ENCODE measurements at places on chromosomes 2 and 18.

DNA sequence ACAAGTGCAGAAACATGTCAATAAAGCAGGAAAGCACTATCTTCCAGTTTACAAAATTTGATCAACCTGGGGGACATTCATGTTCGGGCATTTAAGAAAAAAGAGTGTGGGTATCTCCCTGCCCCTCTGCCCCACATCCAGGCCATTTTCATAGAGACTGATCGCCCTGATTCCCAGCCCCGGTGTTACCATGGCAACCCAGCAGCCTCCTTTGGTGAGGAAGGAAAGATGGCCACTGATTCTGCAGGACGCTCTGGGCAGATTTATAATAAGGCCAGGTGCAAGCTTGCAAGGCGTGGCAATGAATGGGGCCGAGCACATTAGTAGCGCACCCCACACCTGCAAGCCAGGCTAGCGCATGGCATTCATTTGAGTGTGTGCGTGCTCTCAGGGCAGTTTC lies 36.7 kb upstream of the ARL4C start:
- DNase-seq = no peak

GRCh38 chr2:85871494-85872164 lies 17.2 kb downstream of the ST3GAL5 start:
- DNase-seq = no peak

DNA sequence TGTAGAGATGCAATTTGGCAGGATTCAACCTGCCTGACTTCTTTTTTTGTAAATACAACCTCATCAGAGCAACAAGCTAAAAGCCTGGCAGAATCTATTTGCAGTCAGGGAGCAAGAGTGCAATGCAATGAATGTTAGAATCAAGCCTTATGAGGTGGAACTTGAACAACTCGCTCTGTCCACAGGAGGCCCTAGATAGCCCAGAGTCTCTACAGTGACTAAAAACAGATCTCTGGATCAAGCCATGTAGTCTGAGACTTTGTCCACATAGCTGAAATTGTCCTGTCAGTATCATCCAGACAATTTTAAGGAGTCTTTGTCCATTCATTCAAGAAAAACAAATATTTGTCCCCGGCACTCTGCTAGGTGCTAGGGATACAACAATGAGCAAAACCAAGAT lies 32.0 kb upstream of the CDK5R2 start:
- no peak for DNase-seq

- no peak for DNase-seq
Measured at GRCh38 chr18:2538844-2539243, 32.5 kb downstream of the METTL4 start.

- DNase-seq = no peak
Measured at GRCh38 chr2:67840460-67841068, 222.2 kb downstream of the C1D start.

DNA sequence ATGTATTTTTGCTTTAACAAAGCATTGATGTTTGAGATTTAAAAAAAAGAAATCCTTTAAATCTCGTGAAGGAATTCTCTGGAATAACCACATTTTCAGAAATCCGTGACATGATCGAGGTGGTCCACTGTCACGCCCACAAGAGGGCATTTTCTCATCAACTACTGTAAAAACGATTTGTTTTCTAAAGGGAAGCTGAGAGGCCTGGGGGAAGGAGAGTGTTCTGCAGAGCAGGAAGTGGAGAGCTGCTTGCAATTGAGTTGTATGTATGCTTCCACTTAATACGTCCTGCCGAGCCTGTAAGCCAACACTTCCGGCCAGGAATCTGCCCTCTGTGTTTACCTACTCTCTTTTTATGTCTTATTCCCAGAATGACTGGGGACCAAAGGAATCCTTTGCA lies 19.4 kb downstream of the KLHL29 start:
- DNase-seq = no peak

- no peak for DNase-seq
Measured at GRCh38 chr2:241254904-241255351, 60.5 kb downstream of the HDLBP start.

- no peak for DNase-seq
Measured at GRCh38 chr2:109069331-109070194, 59.4 kb upstream of the SH3RF3 start.

- DNase-seq = no peak
Measured at GRCh38 chr2:237055386-237056100, 30.1 kb upstream of the COPS8 start.

GRCh38 chr18:11324510-11324909 lies 175.1 kb upstream of the PIEZO2 start:
- no peak for DNase-seq

DNA sequence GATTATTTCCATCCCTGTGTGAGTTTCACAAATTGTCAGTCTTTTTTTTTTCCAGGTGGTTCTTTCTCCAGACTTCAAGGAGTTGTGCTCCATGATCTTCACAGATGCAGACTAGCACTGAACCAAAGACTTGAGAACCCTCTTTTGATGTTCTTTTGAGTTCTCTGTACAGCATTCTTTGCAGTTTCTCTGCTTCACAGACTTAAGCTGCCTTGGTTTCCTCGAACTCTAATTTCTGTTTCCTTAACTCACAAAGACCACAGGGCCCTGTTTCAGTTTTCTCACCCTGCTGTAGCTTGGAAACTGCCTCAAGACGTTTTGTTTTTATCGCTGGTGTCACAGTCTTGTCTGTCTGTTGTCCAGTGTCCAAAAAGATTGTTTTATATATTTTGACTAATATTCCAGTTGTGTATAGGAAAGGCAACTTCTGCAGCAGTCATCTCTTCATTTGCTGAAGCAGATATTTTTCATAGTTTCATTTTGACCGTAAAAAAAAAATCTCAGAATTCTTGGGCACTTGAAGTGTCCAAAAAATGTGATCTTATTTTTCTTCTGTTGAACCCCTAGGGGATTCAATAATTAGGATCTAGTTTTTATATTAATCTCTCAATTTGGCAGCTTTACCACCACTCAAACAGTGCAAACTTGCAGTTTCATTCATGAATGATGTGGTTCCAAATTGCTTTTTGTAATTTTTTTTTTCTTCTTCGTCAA lies 97.0 kb upstream of the MC4R start:
- DNase-seq = no peak

GRCh38 chr2:128597121-128597762 lies 278.6 kb upstream of the HS6ST1 start:
- no peak for DNase-seq

- no peak for DNase-seq
Measured at GRCh38 chr2:240687741-240688552, 3.7 kb upstream of the AQP12A start.

DNA sequence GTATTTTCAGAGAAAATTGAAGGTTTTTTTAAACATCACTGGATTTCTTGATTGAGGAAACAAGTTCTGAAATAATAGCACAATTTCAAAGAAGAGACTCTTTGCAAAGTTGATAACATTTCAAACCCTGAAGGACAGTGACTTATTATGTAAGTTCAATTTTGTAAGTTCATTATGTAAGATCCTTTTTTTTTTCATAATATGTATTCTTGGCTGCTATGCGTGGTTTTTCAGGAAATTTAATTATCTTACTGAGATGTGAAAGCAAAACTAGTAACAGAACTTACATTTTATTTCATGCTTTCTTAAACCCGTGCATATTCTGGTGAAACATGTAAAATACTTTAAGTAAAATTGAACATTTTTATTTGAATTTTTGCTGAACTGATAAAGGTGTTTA lies 65.4 kb downstream of the RIF1 start:
- DNase-seq = no peak

GRCh38 chr2:892401-892800 lies 58.2 kb upstream of the SNTG2 start:
- no peak for DNase-seq

GRCh38 chr2:71455011-71455740 lies 1.8 kb downstream of the DYSF start:
- no peak for DNase-seq

DNA sequence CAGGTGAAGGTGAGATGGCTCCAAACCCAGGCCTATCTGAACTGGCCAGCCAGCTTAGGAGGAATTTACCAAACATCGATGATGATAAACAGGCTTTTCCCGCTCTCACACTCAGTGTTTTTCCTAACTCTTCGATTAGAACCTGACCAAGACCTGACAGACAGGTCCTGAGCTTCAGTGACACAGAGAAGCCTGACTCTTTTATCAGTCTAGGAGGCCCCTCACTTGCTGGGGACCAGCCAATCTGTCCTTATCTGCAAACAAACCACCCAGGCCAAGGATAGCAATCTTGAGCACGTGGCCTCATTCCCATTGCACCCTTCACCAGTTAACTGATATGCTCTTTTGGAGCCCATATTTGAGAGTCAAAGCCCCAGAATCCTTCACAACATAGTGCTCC lies 1.9 kb upstream of the ITSN2 start:
- DNase-seq = no peak

GRCh38 chr2:204604061-204604460 lies 58.8 kb downstream of the PARD3B start:
- no peak for DNase-seq

- no peak for DNase-seq
Measured at GRCh38 chr2:184596819-184597411, 1.4 kb upstream of the ZNF804A start.

DNA sequence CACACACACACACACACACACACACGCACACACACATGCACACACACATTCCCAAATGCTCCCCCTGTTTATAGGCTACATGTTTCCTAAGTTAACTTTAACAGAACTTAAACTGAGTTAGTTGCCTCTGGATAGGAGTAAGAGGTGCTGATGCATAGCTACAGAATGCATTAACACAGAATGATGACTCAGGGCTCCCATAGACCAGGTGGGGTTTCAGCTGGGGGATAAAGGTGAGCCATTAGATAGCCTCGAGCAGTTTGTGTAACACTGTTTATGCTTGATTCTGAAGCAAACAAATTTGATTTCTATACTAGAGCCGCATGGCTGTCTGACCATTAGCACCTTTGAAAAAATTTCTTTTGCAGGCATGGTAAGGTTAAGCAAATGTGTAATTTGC lies 741.0 kb downstream of the PLCL1 start:
- DNase-seq = no peak

DNA sequence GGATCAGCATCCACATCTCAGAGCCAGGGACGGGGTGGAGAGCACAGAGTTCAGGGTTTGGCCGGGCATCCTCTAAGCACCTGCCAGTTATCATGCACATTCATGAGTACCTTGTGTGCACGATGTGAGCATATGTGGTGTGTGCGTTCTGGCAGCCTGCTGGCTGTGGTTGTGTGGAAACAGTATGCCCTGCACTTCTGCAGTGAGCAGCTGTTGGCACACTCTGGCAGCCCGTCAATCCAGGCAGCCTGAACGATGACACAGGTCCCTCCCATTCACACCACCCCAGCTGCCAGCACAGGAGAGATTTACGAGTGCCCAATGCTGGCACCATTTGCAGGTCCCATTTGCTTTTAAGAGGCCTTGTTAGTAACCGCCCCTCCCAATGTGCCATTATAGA lies 74.2 kb downstream of the CD8B2 start:
- no peak for DNase-seq

DNA sequence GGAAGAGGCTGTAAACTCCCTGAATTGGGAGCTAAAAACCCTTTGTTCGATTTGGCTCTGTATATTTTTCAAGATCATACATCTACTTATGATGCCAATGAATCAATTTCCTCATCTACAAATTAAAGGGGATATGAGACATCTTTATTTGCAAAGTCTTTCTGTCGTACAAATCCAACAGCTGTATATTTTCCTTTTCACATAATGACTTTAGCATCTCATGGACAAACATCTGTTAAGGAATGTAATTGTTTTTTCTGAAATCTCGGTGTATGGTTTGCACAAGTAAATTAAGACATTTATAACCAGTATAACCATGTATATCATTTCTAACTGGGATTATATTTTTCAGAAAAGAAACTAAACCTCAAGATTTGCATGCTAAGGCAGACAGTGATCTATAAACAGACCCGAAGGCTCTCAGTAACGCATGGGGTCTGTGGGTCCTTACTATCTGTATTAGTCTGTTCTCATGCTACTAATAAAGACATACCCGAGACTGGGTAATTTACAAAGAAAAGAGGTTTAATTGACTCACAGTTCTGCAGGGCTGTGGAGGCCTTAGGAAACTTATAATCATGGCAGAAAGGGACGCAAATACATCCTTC lies 130.8 kb downstream of the SLC8A1 start:
- DNase-seq = no peak

DNA sequence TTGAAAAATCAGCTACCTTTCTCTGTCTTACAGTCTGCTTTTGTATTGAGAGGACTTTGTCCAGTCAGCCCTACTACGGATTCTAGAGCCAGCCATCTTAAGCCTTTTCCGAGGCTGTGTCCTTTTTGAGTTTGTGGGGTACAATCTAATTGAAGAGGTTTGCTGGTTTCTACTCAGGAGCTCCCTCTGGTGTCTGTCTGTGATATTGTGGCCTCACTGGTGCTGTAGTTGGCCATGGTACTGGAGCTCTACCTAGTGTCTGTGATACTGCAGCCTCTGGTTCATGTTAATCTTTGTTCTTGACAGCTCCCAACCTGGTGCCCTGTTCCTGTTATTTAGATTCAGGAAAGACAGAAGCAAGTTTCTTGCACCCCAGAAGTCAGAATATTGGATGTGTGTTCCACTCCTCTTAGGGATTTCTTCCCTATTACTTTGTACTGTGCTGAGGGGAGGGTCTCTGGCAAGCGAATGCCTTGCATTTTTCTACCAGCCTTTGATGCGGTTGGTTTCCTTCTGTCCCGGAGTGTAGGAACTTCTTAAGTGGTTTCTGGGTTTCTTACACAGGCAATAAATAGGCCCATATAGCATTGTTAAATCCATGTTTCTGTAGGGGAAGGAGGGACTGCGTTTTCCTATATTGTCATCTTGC lies 78.5 kb downstream of the ACSL3 start:
- DNase-seq = peak; percentile 28

DNA sequence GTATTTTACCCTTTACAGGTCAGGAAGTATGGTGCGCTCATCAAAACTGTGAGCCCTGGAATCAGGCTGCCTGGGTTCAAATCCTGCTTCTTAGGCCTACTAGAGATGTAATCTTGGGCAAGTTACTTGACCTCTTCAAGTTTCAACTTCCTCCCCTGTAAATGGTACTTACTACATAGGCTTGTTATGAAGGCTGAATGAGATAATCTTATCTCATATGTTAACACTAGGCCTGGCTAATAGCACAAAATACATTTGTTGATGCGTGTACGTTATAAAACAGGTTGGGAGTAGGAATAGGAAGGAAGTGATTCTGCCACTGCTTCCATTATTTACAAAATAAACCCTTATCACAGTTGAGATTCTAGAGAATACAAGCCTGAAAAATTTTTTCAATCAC lies 1.7 kb upstream of the RFTN2 start:
- DNase-seq = no peak

GRCh38 chr2:64324746-64325410 lies 129.1 kb upstream of the LGALSL start:
- no peak for DNase-seq

DNA sequence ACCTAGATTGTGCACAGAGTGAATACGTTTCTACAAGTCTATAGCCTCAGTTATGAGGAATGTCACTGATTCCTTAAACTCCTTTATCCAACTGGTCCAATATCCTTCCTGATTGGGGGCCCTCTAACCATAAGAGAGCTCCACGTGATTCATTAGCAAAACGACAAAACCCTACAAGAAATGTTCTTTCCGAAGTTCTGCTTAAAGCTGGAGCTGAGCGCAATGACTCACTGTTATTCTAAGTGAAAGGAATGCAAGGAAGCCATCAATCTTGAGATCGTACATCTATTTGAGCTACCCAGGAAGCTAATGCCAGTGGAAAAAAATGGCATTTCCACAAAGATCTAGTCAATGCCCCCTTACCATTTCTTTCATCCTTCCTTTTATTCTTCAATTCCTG lies 354.9 kb upstream of the CDH20 start:
- DNase-seq = no peak
